ENCODE measurements at places on chromosomes 12 and 14.
A peak's percentile ranks its signal among the peaks of the same experiment; 100 is the strongest.

- no peak for DNase-seq
These were observed 1.7 kb downstream of the BTBD7 start for GRCh38 chr14:93331002-93331727.

DNA sequence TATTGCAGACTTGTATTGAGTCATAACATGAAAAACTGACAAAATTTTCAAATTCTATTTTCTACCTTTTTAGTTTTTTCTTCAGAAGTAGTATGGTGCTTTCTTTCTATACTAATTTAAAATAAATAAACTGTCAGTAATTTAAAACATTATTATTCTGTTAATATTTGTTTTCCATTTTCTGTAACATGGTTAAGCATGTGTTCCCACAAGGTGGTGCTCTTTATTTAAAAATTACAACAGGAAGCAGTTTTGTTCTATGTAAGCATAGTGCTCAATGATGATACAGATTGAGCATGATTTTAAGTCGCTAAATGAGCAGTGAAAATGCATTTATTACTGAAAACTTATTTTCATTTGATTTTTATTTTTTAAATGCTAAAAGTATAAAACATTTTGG is 114.6 kb downstream of the PPFIA2 start:
- DNase-seq, result no peak

DNA sequence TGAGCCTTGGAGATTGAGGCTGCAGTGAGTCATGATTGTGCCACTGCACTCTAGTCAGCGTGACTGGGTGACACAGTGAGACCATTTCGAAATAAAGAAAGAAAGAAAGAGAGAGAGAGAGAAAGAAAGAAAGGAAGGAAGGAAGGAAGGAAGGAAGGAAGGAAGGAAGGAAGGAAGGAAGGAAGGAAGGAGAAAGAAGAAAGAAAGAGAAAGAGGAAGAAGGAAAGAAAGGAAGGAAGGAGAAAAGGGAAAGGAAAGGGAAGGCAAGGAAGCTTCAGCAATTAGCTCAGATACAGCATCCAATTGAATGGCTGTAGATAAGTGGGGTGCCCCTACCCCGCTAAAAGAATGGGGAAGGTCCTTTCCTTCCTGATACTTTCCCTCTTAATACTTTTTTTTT is 9.5 kb upstream of the NAA30 start:
- no peak for DNase-seq

- peak; percentile 64 for DNase-seq
These were observed 621 bp upstream of the ANAPC7 start for GRCh38 chr12:110403976-110404682.

DNA sequence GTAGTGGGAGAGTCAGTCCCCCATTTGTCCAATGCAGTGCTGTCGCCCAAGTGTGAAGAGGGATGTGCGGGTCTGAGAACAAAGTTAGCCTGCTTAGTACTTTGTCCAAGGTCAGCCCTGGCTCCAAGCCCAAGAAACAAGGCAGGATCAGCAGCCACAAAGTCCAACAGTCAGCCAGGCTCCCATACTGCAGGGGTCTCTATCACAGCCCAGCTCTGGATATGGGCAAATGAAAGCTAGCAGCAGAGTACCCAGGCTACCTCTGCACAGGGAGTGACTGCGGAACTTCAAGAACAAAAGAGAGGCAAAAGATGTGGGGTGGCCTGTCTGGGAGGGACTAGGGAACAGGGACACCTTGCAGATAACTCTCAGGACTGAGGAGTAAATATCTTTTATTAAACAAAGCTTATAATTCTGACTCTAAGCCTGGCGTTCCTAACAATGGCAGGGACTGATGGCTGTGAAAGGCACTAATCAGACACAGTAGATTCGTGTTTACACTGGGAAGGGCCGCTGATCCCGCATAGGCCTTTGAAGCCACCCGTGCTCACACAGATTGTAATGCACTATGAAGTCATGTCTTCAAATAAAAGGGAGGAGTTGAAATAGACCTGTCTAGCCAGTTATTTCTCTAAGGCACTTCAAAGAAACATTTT is 91.0 kb upstream of the EEA1 start:
- DNase-seq, result no peak

DNA sequence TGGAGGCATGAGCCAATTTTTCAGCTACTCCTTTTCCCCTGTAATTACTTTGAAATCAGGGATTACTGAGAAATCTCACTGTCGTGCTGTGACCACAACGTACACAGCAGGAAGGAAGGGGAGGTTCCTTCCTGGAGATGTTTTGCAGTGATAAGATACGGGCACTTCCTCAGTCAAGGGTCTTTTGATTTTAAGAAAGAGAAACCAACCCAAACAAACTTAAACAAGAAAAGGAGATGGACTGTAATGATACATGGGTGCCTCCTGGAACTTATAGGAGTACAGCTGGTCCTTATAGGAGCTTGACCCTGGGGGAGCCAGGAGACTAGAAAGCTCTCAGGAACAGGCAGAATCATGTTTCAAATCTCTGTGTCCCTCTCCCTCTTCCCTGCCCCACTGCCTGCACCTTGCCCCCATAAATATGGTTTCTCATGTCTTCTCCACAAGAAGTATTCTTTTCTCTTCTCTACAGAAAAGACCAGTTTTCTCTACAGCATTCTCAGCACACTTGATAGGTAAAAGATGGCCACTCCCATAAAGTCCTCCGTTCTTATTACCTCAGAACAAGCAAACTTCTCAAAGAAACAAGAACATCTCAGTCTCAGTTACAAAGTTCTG is 281.1 kb upstream of the AMIGO2 start:
- no peak for DNase-seq

DNA sequence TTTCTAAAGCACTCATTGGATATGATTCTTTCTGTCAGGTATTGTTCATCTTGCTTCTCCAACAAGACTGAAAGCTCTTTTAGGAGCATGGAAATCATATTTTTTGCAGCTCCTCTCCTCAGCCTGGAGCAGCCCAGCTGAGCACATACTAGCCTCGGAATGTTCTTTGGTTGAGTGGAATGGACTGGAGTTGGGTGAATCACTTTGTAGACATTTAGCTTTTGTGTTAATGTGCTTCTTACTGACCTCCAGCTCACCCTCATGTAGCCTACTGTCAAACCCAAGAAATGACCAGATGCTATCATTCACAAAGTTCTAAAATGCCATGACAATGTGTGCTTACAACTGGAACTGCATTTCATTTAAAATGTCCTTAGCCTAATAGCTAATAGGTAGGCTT is 161.1 kb downstream of the NUAK1 start:
- no peak for DNase-seq

DNA sequence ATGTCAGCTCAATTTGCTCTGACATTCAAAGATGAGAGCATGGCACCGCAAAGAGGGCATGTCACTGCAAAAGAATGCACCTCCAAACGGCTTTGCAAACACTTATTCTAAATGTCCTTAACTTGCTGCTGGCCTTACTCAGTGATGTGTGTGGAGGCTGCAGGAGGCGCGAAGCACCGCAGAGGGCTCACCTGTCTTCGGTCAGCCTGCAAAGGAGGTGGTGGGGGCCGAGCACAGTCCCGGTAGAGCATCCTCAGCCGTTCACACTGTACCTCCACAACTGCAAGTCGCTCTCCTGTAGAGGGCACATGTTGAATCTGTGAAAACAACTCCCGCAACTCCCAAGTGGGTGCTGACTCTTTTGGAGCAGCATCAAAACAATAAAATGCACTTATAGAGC is 93.8 kb downstream of the TRAFD1 start:
- DNase-seq, result no peak

DNA sequence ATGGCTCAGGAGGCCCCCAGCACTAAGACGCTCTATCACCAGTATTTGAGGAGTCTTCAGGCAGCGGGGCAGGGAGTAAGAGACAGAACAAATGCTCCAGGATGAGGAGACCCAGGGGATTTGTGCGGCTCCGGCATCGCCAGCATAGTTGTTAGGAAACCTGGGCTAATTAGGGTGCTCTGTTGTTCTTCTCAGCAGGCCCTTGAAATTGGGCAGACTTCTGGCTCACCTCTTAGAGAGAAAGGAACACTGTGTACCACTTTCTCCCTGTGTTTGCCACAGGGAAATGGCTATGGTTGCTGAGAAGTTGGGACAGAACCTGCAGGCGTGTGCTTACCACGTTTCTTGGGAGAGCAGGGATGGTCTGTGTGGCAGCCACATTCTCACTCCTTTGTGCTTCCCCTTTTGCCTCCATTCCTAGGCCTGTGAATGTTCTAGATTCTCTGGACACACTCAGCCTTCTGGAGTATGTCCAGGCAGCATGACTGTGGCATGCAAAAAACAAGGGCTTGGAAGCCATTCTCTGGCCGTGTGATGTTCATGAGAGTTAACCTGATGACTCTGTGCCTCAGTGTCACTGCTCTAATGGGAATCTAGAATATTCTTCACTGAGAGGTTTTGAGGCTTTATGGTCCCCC is 109.0 kb downstream of the CHST11 start:
- DNase-seq, result no peak

GRCh38 chr14:24795406-24795805 is 161.4 kb upstream of the GZMB start:
- DNase-seq, result no peak

DNA sequence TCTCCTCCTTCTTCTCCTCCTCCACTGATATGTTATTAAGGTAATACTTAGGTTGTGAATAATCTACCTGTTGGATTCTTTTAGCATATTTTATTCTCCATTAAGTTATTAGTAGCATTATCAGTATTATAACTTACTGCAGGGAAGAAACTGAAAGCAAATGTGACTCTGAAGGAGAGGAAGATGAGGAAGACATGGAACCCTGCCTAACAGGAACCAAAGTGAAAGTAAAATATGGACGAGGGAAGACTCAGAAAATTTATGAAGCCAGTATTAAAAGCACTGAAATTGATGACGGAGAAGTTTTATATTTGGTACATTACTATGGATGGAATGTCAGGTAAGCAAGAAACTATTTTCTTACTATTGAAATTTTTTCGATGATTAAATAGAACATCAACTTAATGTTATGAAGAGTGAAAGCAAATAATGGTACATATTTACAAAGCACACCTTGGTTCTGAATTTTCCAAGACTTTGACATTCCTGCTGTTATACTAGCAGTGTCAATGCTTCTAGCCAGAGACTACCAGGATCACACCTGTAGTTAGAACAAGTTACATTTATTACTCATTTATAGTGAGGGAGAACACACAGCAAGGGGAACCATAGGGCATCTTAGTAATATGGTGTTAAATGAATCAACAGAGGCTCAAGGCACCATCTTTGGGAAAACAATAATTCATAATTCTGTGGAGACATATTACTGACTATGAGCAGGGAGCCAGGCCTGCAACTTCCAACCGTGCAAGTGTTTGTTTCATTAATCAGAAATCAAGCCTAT is 42.0 kb upstream of the TOMM20L start:
- DNase-seq, result no peak

DNA sequence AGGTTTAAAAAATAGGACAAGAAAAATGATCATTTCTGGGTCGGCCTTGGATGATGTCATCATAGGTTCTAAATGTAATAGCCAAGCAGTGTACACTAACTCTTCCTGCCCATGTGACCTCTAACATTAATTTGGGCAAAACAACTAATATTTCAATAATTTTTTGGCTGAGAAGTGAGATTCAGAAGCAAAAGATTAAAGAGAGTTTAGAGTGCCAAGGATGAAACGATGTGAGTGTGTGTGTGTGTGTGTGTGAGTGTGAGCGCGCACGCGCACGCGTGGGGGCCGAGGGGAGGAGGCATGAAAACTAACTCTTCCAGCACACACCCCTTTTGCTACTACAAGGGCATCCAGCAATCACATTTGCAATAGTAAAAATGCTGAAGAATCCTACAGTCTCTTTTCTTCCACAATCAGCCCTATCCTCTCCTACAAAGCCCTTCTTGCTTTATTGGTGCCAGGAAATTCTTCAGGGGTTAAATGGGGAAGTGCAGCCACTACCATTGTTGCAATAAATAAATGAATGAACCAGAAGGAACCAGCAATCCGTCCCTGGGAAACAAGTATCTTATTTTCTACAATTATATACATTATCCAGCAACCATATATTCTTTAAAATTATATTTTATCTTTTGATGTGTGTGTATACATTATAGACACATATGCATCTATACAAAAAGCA is 52.9 kb downstream of the PEBP1 start:
- DNase-seq, result no peak

DNA sequence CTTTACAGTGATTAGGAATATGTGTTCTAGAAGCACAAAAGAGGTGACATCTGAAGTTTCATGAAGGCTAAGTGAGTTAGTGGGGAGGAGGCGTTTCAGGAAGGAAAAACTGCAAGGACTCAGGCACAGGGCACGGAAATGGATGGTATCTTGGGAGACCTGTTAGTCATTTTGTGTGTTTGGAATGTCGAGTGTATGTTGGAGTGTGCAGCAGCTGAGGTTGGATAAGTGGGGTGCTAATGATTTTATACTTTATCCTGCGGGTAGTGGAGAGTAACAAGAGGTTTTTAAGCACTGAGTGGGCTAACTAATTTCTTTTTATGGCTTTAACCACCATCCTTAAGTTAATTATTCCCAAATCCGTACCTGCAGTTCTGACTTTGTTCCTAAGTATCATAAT is 571.5 kb upstream of the FBXO33 start:
- no peak for DNase-seq

DNA sequence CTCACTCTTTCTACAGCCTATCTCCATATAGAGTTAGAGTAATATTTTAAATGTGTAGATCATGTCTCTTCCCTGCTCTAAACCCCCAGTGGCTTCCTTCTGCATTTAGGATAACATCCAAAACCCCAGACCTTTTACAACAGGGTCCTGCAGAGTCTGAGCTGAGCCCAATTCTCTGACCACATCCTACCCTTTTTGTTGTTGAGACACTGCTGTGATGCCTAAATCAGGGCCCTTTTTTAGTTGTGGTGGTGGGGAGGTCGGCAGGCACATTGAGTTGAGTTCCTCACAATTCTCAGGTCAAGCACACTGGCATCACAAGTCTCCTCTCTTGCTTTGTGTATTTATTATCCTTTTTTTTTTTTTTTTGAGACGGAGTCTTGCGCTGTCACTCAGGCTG is 1.8 kb upstream of the DDX47 start:
- no peak for DNase-seq

DNA sequence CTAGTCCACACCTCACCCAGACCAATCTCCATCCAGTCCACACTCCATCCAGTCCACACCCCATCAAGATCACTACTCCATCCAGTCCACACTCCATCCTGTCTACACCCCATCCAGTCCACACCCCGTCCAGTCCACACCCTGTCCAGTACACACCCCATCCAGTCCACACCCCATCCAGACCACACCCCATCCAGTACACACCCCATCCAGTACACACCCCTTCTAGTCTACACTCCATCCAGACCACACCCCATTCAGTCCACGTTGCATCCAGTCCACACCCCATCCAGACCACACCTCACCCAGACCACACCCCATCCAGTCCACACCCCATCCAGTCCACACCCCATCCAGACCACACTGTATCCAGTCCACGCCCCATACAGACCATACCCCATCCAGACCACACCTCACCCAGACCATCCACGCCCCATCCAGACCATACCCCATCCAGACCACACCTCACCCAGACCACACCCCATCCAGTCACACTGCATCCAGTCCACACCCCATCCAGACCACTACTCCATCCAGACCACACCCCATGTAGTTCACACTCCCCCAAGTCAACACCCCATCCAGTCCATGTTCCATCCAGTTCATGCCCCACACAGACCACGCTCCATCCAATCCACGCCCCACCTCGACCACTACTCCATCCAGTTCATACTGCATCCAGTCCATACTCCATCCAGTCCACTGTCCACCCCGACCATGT is 116.6 kb upstream of the RTL1 start:
- DNase-seq, result no peak

GRCh38 chr12:18837025-18837424 is 99.1 kb downstream of the CAPZA3 start:
- no peak for DNase-seq
